Sciatic nerve (tissue), 2 donors: ENCODE measurements at places on chromosomes 2 and 18.

GRCh38 chr18:39838831-39839230 lies 2116.2 kb upstream of the PIK3C3 start:
- DNase-seq = no peak

DNA sequence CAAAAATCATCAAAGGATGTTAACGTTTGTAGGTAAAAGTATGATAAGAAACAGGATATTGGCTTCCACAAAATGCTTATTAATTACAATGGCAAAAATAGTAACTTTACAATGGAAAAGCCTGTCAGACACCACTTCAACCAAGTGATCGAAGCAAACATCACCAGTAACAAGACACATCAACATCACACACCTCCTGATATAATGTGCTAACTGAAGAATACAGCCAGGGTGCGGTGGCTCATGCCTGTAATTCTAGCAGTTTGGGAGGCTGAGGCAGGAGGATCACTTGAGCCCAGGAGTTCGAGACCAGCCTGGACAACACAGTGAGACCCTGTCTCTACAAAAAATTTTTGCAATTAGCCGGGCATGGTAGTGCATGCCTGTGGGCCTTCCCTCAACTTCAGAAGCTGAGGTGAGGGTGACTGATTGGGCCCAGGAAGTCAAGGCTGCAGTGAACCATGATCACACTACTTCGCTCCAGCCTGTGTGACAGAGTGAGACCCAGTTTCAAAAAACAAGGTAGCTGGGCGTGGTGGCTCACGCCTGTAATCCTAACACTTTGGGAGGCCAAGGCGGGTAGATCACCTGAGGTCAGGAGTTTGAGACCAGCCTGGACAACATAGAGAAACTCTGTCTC lies 15.0 kb downstream of the MGAT4A start:
- no peak for DNase-seq

DNA sequence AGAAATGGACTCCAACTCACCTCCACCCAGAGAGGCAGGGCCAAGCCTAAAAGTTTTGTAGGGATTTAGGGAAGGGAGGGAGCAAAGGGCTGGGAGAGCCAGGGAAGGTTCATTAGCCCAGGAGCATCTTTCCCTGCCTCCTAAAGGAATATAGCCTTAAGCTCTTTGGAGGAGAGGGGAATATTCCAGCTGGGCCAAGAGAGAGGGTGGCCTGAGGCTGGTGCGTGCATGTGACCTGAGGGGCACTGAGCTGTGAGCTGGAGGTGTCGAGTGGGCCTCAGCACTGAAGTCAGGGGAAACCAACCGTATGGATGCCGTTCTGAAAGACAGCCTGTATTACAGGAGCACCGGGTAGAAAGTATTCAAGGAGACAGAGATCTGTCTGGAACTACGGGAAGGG lies 112.6 kb downstream of the KLHL29 start:
- DNase-seq = no peak

DNA sequence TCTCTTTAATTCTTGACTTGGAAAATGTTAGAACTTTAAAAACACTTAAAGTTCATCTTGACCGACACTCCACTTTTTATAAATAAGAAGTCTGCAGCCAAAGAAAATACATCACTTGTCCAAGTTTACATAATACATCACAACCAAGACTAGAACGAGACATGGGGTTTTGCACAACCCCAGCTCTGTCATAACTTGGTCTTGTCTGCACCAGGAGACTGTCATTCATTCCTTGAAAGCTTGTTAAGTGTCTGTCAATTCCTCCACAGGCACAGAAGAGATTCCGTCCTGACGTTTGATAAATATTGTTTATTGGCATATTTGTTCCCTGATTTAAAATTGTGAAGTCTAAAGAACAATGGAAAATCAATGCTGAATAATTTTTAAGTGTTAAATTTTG lies 139.5 kb upstream of the SETBP1 start:
- DNase-seq = no peak

- DNase-seq = no peak
Observed at GRCh38 chr2:39160982-39161381, 40.1 kb upstream of the SOS1 start.

DNA sequence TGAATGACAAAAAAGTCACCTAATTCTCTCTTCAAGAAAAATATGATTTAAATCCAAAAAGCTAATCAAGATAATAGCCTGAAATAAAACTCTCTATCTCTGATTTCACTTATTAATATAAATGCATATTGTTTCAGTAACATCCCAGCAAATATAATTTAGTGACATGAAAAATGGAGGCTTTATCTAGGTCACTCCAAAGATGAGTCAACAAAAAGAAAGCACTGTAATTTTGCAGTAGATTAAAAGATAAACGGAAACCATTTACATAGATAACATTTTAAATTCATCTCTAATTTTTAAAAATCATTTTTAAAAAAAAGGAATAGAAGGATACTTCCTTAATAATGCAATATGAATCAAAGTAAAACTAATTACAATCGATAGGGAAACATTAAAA lies 76.9 kb downstream of the INPP5D start:
- no peak for DNase-seq

DNA sequence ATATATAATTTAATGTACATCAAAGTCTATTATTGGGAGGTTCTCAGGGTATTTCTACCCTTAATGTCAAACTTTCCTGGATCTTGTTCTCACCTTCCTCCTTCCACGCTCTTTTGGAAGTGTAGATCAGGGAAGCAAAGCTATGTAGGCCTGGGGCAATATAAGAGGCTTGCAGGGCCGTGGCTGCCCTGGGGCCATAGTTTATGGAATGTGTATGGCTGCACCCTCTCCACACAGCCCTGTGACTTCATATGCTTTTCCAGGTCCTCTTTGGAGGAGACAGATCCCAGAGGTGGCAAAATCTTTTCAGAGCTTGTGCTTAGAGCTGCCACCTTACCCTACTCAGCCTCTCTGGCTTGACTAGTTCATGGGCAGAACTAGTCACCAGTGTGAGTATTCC lies 82.9 kb downstream of the PLB1 start:
- DNase-seq = no peak

DNA sequence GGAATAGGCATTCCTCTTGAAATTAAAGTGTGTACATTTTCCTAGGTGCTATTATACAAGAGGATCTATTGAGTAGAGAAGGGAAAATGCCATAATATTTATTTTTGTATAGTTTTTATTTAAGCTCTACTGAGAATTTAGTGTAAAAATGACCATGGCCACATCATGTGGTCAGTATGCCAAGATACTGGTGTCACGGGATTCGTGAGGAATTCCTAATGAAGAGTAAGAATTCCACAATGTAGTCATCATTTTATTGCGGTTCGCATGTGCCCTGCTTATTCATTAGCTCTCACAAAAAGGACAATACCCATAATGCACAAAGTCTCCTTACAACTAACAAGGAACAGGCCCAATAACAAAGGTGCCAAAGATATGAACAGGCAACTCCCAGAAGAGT lies 39.3 kb upstream of the PARD3B start:
- DNase-seq = no peak
